ENCODE measurements at places on chromosomes 2 and 18.

DNA sequence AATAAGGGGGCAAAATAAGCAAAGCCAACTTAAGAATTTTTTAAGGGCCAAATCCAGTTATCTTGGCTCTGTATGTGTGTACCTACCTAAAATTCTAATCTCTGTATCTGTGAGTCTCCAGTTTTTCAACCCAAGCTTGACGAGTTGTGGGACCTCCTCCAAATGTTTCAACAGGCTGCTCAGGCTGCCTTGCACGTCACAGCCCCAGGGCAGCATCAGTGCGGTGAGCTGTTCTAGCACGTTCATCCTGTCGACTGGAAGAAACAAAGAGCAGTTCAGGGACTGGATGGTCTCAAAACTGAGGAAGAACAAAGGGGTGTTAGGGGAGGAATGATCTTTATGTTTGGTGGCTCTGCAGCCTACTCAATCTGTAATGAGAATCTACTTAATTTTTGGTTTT lies 29.4 kb downstream of the NLRC4 start:
- no peak for DNase-seq

- peak; percentile 18 for DNase-seq
Observed at GRCh38 chr18:25735459-25735858, 355.0 kb downstream of the SS18 start.

- DNase-seq, result peak; percentile 43
Observed at GRCh38 chr2:238163481-238164198, 4.9 kb downstream of the ERFE start.

- DNase-seq, result no peak
Observed at GRCh38 chr18:12394428-12394827, 13.3 kb upstream of the PRELID3A start.

- DNase-seq, result no peak
Observed at GRCh38 chr2:136242687-136243277, 124.8 kb upstream of the CXCR4 start.

GRCh38 chr2:182115258-182115657 lies 129.6 kb downstream of the PPP1R1C start:
- no peak for DNase-seq

GRCh38 chr2:241701149-241701398 lies 765 bp upstream of the ING5 start:
- no peak for DNase-seq

GRCh38 chr2:114046866-114047435 lies 157.1 kb downstream of the ACTR3 start:
- DNase-seq, result no peak

DNA sequence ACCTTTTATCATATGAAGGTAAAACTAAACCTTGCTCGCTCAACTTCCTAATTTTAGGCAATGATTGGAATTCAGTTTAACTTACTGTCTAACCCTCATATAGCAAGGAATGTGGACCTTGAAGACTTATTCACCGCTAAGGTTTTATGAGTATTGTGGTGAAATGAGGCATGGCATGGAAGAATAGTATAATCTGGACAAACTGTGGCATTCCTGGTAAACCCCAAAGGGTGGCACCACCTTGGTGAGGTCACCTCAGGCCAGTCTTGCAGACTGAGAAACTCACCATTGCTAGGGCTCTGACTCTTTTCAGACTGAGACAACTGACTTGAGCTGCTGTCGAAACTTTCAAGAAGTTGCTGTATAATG lies 51.1 kb upstream of the EHBP1 start:
- no peak for DNase-seq

GRCh38 chr2:128198656-128199055 lies 107.7 kb downstream of the UGGT1 start:
- DNase-seq, result peak; percentile 27

DNA sequence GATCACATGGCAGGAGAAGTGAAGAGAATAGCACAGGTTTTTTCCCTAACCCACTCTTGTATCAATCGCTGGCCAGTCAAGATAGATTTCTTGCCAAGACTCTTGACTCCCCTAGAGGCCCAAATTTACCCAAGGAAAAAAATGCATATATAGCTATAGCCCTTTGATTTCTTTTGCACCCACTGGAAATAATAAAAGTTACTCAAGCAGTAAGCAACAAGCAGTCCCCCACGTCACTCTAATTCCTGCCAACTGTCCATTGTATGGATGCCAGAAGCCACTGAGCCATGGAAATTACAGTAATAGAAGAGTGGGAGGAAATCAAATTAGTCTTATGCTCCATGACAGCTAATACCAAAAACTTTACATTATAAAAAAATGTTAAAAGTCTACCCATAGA lies 125.3 kb upstream of the SLC39A10 start:
- no peak for DNase-seq

- DNase-seq, result no peak
Observed at GRCh38 chr2:84931384-84931821, 25.9 kb downstream of the TMSB10 start.

- no peak for DNase-seq
Observed at GRCh38 chr2:159798376-159798725, 343 bp upstream of the CD302 start.

GRCh38 chr18:3879836-3880120 lies 429.8 kb downstream of the TGIF1 start:
- no peak for DNase-seq

- no peak for DNase-seq
Observed at GRCh38 chr2:96347395-96347794, 11.8 kb downstream of the NCAPH start.

DNA sequence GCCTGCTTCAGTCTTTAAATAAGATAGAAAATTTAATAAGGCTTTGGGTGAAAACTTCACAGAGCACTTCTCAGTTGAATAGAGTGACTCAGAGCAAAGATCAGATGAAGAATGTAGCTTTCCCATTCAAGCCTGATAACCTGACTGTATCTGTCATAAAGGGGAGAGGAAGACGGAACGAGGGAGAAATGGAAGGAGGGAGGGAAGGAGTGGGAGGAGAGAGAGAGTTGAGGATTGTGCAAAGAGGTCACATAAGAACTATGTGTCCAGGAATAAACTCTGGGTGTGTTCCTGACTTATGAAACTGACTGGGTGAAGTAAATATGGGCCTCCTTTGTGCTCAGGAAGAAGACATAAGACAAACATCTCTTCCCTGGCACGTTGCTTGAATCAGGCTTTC lies 385.5 kb downstream of the LPIN1 start:
- DNase-seq, result no peak
